ENCODE measurements at places on chromosomes 4 and X.

- peak; percentile 80 for DNase-seq
Measured at GRCh38 chr4:94577136-94577535, 125.4 kb downstream of the PDLIM5 start.

DNA sequence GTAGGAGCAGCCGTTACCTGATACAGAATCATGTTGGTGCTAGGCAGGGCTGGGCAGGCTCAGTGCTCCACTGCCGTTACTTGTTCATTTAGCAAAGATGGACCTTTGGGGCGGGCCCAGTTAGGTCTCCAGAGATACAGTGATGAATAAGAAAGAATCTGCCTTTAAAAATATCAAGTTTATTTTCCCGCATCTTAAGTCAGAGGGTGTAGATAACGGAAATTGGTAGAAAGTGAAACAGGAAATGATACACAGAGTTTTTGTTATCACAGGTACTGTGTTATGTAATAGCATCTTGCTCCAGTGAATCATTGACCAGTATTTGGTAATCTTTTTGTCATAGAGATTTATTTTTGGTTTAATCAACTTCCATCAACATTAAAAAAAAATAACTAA is 5.5 kb downstream of the TMEM131L start:
- no peak for DNase-seq

GRCh38 chrX:39310891-39311290 is 509.6 kb downstream of the MID1IP1 start:
- DNase-seq: no peak

DNA sequence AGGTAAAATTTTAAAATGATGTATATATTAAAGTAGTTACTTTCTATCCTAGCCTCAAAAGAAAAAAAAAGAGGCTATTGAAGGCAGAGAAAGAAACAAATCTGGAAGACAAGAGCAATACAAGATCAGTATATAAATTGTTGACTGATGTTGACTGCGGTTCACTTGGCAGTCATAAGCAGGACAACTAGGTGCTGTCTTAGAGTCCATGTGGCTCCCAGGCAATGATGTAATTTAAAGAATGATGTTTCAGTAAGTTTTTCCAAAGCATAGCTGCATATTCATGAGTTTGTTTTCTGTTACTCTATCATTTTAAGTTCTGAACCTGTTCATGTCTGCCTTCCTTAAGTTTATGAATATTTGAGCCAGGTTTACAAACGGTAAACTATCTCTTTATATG is 630.2 kb downstream of the FAT4 start:
- no peak for DNase-seq

GRCh38 chr4:87529187-87529586 is at the start of gene SPARCL1:
SPARCL1 (minus strand) TSS chr4:87529376; CDS start chr4:87499574, 29,802 bp downstream.
- no peak for DNase-seq

DNA sequence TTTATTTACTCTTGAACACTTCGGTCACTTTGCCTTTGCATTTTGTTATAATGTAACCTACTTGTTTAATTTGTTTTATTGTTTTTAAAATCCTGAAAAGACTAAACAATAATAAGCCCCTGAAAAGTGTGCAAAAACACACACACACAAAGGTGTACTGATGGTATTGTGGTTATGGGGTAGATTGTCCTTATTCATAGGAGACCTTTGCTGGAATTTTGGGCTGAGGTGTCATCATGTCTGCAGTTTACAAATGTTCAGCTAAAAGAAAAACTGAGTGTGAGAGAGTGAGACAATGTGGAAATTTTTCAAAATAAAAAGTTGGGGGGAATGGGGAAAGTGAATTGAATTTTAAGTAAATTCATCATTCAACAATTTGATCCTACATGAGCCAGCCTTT is 174.9 kb downstream of the QDPR start:
- no peak for DNase-seq

DNA sequence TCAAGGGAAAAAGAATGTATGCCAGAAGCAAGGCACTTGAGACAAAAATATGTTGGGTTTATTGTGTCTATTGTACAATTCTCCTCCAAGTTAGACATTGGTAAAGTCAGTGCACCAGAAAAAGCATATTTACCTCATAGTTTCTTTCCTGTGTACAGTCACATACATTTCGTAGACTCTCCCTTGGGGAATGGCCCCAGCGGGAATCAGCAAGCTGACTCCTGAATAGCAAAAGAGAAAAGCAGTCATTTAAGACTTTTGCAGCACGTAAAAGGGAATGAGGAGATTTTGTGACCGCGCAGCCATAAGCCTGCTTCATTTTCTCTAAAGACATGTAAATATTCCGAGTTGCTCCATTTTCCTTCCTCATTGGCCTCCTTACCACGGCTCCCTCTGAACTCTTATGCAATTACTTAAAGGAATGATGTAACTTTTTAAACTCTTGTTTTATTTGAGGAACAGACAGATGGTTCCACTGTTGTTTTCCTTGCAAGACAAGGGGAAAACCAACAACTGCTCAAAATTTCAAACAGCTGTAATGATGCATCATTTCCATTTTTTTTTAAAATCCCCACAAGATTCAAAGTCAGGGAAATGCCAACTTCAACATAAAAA is 332.7 kb downstream of the UNC5C start:
- DNase-seq: no peak

- DNase-seq: no peak
Measured at GRCh38 chr4:172995161-172995560, 173.4 kb upstream of the GALNT7 start.

DNA sequence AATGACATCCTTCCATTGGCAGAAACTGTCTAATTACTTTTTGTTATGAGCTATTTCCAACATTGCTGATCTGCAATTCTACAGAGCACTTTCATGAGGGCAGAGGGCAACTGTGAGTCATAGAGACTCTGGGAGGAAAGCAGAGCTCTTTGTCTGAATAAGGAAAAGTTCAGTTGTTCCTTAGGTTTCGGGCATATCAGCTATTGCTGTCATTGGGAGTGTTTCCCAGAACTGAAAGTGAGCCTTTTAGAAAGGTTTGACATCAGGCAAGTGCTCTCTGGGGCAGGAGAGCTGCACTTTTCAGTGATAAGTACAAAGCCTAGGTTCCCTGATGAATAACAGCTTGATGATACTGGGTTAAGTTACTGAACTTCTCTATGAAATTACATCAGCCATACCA is 119.2 kb upstream of the EDNRA start:
- DNase-seq: no peak

GRCh38 chr4:81905971-81906370 is 434.3 kb upstream of the RASGEF1B start:
- no peak for DNase-seq

- DNase-seq: no peak
Measured at GRCh38 chrX:14015294-14015693, 14.4 kb downstream of the GEMIN8 start.

DNA sequence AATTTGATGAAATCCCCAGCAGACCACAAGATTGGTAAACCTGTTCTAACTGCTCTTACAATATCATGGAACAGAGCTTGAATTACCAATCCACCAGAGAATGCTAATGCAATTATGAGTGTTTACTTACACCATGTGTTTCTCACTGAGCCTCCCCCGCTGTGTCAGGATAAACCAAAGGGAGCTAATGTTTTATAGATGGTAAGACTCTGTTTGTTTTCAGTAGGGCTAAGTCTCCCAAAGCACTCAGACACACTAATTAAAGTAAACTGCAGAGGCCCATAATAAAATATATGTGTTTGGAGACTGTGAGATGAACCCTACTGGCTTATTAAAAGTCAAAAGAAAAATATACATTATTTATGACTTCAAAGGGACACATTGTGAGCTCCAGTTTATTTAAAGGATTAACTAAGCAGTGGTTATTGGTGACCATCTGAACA is 261.7 kb upstream of the FAM241A start:
- peak; percentile 87 for DNase-seq

DNA sequence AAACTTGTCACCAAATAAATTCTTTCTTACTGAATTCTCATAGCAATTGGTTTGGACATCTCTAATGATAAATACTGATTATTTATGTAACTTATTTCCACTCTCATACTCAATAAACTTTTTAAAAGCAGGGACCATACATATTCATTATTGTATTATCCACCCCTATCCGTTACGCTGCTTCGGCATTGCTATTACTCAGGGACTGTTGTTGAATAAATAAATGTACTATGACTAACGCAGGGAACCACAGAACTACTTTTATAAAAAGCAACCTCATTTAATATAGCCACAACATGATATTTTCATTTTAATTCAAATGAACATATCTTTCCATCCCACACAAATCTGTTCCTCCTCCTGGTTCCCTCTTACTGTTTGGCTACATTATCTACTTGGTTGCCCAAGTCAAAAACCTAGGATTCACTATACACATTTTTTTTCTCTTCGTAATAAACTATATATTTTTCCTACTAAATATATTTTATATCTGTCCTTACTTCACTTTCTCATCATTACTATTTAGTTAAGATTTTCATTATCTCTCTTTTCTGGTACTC is 14.9 kb upstream of the ANKRD50 start:
- DNase-seq: no peak

DNA sequence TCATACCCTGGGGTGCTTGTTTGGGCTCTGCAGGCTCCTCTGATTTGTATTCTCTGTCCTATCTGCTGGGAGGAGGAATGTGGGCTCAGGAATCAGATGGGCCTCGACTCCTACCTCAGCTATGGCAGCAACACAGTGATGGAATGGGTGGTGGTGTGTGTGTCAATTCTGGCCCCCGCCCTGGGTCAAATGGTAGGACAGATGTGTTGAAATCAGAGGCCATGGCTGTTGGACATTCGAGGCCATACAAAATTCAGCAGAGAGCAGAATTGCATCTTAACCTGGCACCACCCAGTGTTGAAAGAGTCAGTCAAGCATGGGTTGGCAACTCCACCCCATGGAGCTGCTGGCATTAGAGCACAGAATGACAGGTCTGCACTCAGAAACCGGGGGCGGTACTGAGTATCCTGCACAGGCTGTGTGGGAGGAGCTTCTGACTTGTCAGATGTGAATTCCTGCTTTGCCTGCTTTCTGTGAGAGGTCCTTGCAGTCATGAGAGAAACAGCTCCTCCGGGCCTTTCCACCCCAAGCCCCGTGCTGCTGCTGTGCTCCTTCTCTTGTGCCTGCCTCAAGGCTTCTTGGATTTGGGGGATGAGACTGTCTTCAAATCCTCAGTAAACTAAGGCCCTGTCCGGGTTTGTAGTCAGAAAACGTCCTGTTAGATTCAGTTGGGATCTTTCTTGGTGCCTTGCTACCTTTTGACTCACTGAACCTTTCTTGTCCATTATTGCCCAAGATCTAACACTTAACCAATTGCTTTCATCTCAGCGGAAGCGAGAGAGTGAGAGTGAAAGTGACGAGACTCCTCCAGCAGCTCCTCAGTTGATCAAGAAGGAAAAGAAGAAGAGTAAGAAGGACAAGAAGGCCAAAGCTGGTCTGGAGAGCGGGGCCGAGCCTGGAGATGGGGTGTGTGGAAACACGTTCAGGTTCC is 13.0 kb downstream of the DKC1 start:
- no peak for DNase-seq

- DNase-seq: no peak
Measured at GRCh38 chr4:40204507-40205258, 7.9 kb downstream of the RHOH start.

DNA sequence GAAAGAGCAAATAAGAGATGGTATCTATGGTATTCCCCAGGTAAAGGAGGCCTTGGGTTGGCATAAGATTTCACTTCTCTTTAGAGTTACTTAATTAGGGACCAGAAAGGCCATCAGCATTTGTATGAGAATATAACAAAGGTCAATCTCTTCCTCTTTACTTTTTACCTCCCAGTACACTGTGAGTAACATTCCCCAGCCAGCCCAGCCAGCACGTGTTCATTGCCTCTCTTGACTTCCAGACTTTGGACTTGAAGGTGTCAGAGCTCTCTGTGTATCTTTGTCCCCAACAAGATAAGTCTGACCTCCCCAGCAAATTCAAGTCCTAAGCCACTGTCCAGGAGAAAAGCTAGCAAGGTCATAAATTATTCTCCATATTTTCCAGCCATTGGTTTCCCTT is 110.5 kb downstream of the AR start:
- DNase-seq: no peak

- DNase-seq: no peak
Measured at GRCh38 chr4:176302283-176303275, 17.2 kb upstream of the SPCS3 start.

DNA sequence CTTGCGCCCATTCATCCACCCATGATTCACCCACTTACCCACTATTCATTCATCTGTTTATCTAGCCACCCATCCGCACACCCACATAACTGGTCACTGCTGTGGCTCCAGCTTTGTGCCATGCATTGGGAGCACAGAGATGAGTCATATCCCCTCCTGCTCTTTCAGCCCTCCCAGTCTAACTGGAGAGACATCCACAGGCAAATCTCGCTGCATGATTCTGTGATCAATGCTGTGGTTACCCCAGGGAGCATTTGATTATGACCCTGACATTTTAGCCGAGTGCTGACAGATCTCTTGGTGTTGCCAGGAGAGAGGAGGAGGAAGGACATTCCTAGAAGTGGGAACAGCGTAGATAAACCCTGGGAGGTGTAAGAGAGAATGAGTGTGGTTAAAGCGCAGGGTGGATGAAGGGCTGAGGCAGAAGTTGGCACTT is 10.4 kb upstream of the PORCN start:
- DNase-seq: no peak

- no peak for DNase-seq
Measured at GRCh38 chrX:39304746-39305145, 503.5 kb downstream of the MID1IP1 start.

DNA sequence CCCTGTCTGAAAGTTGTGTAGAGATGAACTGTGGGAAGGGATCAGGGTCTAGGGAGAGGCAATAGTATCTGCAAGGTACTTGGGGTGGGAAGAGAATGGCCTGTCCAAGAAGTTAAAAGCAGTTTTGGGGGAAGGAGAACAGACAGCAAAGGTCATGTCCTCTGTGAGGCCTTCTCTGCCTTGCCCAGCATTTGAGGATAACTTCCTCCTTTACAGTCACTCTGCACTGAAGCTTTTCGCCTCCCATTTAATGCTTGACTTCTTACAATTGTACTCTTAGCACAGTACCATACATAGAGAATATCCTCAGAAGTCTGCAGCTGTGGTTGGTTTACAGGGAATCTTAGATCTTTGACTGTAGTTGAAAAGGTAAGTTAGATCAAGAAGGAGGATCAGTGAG is 121.8 kb upstream of the AP1S2 start:
- no peak for DNase-seq

- no peak for DNase-seq
Measured at GRCh38 chr4:172813359-172813923, 355.2 kb upstream of the GALNT7 start.

DNA sequence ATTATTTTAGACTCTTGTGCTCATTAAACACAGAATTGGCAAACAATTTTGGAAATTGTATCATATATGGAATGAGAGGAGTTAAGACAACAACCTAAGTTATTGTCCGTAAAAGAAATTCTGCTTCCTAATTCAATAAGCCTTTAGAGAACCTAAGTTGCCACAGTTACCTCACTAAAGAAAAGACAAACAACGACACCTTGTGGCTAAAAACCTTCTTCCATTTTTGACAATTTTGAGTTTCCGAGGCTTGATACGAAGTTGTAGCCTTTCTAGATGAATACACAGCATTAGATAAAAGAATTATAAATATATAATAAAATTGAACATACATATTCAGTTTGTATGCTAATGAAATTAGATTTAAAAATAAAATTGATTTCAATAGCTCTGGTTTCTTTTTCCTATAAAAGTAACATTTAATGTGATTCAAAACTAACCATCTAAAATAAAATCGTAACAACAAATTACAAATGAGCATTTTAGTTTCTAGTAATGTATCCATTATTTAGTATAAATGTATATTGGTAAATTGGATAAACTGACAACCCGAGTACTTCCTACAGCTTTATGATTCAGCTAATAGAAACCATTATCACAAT is 275.1 kb downstream of the GPM6A start:
- DNase-seq: peak; percentile 48

GRCh38 chrX:905848-906566 is 275.4 kb downstream of the SHOX start:
- DNase-seq: no peak
